ENCODE measurements at places on chromosomes 4 and X. TPM values are rescaled to one million over a fixed set of nuclear protein-coding genes. Genes with fewer than 3 reads are reported as not detected.
A peak's percentile ranks its signal among the peaks of the same experiment; 100 is the strongest.

CFAP99 gene
- total RNA-seq, result not detected

L1CAM gene
- total RNA-seq, result 3.6 TPM

EMCN gene
- total RNA-seq, result not detected

GRCh38 chr4:30281986-30282385 lies 438.2 kb upstream of the PCDH7 start:
- no peaks in the 10 kb centered on the region for H3K36me3 ChIP-seq
- no peak for DNase-seq
- H3K27ac ChIP-seq, result no peak overlapping the region

DNA sequence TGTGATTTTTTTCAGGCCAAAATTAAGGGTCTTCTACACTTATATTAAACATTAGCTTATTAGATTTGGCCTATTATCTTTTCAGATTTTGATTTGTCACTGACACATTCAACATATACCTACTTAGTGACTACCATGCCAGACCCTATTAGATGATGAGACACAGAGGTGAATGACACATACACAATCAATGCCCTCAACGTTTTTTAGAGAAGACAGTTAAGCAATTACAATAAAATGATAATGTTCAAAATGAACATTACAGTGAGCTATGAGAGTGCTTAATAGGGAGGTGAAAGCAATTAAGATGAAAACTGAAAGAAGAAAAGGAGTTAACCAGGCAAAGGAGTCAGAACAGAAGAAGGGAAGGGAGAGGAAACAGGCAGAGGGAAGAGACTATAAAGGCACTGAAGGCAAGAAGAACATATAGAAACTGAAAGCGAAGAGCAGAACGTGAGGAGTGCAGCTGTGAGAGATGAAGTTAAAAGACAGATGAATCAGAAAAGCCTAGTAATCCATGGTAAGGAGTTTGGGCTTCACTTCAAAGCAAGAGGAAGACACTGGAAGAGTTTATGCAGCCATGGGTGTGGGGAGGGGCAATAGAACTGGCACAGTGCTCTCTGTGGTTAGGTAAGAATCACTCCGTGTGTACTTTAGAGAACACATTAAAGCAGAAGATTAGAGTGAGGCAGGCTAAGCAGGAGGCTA lies 119.0 kb downstream of the REELD1 start:
- no peaks in the 10 kb centered on the region for H3K36me3 ChIP-seq
- H3K27me3 ChIP-seq, result no peaks in the 10 kb centered on the region
- peak; percentile 42 for DNase-seq
- no peak overlapping the region for H3K4me3 ChIP-seq

DNA sequence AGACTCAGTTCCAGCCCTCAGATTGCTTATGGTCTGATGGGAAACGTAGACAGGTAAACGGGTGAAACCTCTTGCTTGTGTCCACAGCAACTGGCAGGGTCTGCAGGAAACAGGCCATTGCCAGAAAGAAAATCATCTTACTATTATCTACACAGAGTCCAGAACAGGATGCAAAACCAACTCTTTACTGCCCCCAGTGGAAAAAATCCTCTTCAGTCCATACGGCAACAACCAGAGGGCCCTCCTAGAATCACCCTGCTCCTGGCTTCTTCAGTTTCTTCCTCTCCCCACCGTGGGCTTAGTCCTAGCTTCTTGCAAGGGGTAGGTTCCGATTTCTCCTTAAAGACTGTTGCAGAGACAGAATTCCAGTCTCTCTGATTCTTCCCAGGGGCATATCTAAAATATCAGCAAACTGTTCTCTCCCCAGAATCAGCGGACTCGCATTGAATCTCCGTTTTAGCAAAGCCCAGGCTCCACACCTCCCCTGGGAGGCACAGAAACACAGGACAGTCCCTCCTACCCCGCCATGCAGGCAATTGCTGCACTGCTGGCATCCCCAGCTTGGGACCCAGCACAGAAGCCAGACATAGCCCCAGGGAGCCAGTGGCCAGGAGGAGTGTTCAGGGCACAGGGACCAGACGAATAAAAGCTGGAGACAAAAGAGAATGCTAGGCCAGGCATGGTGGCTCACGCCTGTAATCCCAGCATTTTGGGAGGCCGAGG lies 41.0 kb upstream of the SH3RF1 start:
- no peaks in the 10 kb centered on the region for H3K4me1 ChIP-seq
- peaks cover 3% of the 10 kb centered on the region for H3K27me3 ChIP-seq
- no peak overlapping the region for H3K4me3 ChIP-seq
- no peak overlapping the region for H3K27ac ChIP-seq

DNA sequence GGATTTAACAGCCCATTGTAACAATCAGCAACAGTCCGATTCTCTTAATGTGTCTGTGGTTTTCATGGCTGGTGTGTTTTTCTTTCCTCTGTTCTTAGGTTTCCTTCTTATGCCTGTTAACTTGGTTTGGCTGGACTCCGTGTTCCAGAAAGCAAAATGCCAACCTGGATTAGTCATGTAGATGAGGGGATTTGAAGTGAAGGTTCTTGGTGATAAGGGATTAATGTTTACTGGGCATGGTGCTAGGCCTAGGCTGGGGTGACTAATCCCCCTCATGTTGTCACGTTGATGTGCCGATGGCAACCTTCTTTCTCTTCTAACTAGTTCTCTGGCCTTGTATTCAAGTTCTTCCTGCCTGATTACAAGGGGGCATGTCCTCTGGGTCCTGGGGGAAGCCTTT lies 85.9 kb downstream of the REPS2 start:
- no peak for DNase-seq
- H3K27me3 ChIP-seq, result peaks cover 6% of the 10 kb centered on the region
- H3K27ac ChIP-seq, result no peak overlapping the region
- H3K4me3 ChIP-seq, result no peak overlapping the region
- no peaks in the 10 kb centered on the region for H3K36me3 ChIP-seq
- no peaks in the 10 kb centered on the region for H3K4me1 ChIP-seq

- no peak overlapping the region for H3K27ac ChIP-seq
- H3K36me3 ChIP-seq, result no peaks in the 10 kb centered on the region
Measured at GRCh38 chr4:183205193-183205592, 106.1 kb downstream of the WWC2 start.

GRCh38 chr4:25890571-25891485 lies 23.2 kb upstream of the SMIM20 start:
- H3K27ac ChIP-seq, result no peak overlapping the region
- no peak for DNase-seq
- no peak overlapping the region for H3K4me3 ChIP-seq
- no peaks in the 10 kb centered on the region for H3K27me3 ChIP-seq

GRCh38 chrX:78979789-78980464 lies 34.7 kb downstream of the P2RY10 start:
- H3K4me3 ChIP-seq, result peak overlapping the region; percentile 29
- H3K4me1 ChIP-seq, result peaks cover 11% of the 10 kb centered on the region
- peaks cover 16% of the 10 kb centered on the region for H3K36me3 ChIP-seq
- H3K27me3 ChIP-seq, result no peaks in the 10 kb centered on the region
- peak; percentile 39 for DNase-seq
- H3K27ac ChIP-seq, result peak overlapping the region; percentile 60

GRCh38 chr4:124685851-124686250 lies 26.7 kb downstream of the ANKRD50 start:
- H3K36me3 ChIP-seq, result no peaks in the 10 kb centered on the region
- no peaks in the 10 kb centered on the region for H3K27me3 ChIP-seq
- H3K4me3 ChIP-seq, result no peak overlapping the region

- H3K27ac ChIP-seq, result no peak overlapping the region
- H3K4me3 ChIP-seq, result no peak overlapping the region
- no peaks in the 10 kb centered on the region for H3K27me3 ChIP-seq
- no peak for DNase-seq
- H3K36me3 ChIP-seq, result peaks cover 39% of the 10 kb centered on the region
Measured at GRCh38 chr4:17957688-17958087, 63.9 kb downstream of the LCORL start.

DNA sequence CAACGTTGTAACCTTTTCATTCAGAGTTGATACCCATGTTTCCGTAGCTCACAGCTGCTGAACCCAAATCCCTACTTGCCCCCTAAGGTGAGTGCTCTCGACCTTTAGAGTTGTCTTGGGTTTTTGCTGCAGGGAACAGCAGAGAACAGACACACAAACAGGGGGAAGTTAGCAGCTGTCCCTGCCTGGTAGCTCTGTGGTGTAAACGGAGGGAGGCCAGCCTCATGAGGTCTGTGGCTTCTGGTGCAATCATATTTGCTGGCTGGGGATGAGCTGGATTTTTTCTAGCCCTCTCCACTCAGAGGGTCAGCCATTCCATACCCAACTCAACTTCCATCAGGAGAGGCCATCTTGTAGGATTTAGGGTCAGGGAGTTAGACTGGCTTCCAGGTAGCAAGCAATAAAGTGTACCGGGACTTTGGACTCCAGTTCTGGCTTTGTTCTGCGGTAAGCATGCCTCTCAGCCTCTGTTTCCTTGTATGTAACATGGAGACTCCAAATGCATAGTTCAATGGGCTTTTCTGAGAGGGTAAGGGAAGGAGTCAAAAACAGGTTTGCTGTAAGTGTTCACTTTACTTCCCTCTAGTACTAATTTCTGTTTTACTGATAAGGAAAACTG lies 218.9 kb downstream of the MID1IP1 start:
- no peaks in the 10 kb centered on the region for H3K27me3 ChIP-seq
- H3K27ac ChIP-seq, result no peak overlapping the region
- no peak for DNase-seq
- H3K36me3 ChIP-seq, result no peaks in the 10 kb centered on the region
- no peaks in the 10 kb centered on the region for H3K4me1 ChIP-seq

- no peaks in the 10 kb centered on the region for H3K4me1 ChIP-seq
- H3K27me3 ChIP-seq, result no peaks in the 10 kb centered on the region
- no peaks in the 10 kb centered on the region for H3K36me3 ChIP-seq
- no peak for DNase-seq
Measured at GRCh38 chrX:140804292-140804691, 94.7 kb downstream of the LINC00632 start.

DNA sequence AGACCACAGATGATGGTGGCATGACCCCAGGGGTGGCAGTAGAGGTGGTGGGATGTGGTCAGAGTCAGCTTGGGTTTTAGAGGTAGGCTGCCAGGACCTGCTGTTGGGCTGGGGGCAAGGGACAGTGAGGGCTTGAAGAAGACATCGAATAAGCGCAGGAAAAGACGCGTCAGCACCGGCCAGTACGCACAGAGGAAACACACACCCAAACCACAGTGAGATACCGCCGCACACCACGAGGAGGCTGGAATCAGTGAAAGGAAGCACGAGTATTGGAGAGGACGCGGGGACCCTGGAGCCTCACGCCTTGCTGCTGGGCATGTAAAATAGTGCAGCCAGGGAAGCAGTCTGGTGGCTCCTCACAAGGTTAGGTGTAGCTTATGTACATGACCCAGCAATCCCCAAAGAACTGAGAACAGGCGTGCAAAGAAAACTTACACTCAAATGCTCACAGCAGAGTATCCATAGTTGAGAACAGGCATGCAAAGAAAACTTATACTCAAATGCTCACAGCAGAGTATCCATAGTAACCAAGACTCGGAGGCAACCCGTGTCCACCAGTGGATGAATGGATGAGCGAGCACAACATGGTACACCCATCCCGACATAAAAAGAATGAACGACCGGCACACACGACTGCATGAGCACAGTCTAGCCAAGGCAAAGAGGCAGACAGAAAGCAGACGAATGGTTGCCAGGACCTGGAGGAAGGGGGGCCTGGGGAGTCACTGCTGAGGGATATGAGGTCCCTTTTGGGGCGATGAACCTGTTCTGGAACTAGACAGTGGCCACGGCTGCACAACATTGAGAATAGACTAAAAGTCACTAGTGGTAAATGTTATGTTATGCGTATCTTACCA lies 13.3 kb downstream of the PDZD4 start:
- H3K36me3 ChIP-seq, result no peaks in the 10 kb centered on the region
- no peak overlapping the region for H3K4me3 ChIP-seq
- peaks cover 22% of the 10 kb centered on the region for H3K4me1 ChIP-seq
- H3K27me3 ChIP-seq, result peaks cover 33% of the 10 kb centered on the region
- no peak overlapping the region for H3K27ac ChIP-seq

GRCh38 chr4:159506801-159507517 lies 404.1 kb downstream of the RAPGEF2 start:
- H3K27ac ChIP-seq, result no peak overlapping the region
- H3K4me3 ChIP-seq, result no peak overlapping the region
- peaks cover 5% of the 10 kb centered on the region for H3K27me3 ChIP-seq
- no peaks in the 10 kb centered on the region for H3K4me1 ChIP-seq
- no peak for DNase-seq
- H3K36me3 ChIP-seq, result no peaks in the 10 kb centered on the region

GRCh38 chr4:164021947-164022346 lies 527.5 kb downstream of the TMA16 start:
- H3K4me1 ChIP-seq, result no peaks in the 10 kb centered on the region
- no peaks in the 10 kb centered on the region for H3K27me3 ChIP-seq
- H3K36me3 ChIP-seq, result no peaks in the 10 kb centered on the region
- H3K4me3 ChIP-seq, result no peak overlapping the region

- DNase-seq, result no peak
- no peaks in the 10 kb centered on the region for H3K4me1 ChIP-seq
- no peaks in the 10 kb centered on the region for H3K27me3 ChIP-seq
- no peak overlapping the region for H3K27ac ChIP-seq
Measured at GRCh38 chr4:24179201-24179840, 289.5 kb upstream of the PPARGC1A start.

DNA sequence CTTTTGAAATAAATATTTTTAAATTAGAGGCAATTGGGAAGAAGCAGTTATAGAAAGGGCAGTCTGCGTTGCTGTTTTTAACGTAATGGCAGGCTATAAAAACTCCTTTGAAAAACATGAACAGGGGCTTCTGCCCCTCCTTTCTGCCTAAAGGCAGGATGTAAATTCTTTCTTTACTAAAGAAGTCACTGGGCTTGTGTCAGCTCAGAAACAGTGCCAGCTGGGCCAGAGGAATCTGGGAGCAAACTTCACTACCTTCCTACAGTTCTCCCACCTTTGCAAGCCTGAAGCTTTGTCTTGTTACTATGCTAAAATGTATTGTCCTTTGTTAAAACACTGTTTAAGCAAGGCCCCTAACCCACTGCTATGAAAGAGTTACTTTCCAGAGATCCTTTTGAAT lies 1664.8 kb downstream of the RPA4 start:
- H3K27me3 ChIP-seq, result no peaks in the 10 kb centered on the region
- no peaks in the 10 kb centered on the region for H3K36me3 ChIP-seq
- H3K27ac ChIP-seq, result no peak overlapping the region
- DNase-seq, result no peak
- H3K4me3 ChIP-seq, result no peak overlapping the region

DNA sequence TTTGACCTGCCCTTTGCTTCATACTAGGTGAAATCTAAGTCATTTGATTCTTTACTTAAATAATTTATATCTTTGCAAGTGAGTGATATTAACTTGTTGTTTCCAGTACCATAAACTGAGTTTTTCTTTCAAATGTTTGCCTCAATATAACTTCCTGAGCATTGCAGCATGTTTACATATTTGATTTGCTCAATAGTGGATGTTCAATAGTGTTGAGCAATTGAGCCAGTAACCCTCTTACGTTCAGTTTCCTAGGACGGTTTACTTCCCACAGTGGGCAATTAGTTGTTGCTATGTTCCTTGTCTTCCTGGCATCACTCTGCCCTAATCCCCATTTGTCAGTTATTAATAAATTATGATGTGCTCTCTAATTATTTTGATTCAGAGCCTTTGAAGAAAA lies 278.5 kb downstream of the EPHA5 start:
- H3K4me1 ChIP-seq, result no peaks in the 10 kb centered on the region
- no peaks in the 10 kb centered on the region for H3K36me3 ChIP-seq
- H3K27me3 ChIP-seq, result no peaks in the 10 kb centered on the region
- no peak for DNase-seq

Data from activated CD8-positive, alpha-beta memory T cell treated with anti-CD3 and anti-CD28 coated beads, Interleukin-2, amount 10 ng/mL, durations not matched to agents 7 days and 5 days (primary cell).